ENCODE measurements at places on chromosomes 2 and 18.

DNA sequence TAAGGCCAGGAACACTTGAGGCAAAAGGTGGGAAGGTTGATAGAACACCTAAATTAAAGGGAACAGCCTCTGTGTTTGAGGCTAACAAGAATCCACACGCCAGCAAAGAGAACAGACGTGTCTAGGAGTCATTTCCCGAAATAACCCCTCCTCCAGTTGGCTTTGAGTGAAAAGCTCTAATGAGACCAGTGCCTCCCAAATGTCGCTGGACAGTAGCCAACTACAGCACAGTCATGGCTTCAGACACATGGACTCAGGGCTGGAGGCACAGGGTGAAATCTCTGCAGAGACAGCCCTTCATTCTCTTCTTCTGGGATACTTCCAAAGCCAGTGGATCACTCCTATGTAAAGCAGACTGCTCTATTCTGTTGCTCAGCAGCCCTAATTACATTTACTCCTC is 49.6 kb downstream of the SOWAHC start:
- DNase-seq: no peak

DNA sequence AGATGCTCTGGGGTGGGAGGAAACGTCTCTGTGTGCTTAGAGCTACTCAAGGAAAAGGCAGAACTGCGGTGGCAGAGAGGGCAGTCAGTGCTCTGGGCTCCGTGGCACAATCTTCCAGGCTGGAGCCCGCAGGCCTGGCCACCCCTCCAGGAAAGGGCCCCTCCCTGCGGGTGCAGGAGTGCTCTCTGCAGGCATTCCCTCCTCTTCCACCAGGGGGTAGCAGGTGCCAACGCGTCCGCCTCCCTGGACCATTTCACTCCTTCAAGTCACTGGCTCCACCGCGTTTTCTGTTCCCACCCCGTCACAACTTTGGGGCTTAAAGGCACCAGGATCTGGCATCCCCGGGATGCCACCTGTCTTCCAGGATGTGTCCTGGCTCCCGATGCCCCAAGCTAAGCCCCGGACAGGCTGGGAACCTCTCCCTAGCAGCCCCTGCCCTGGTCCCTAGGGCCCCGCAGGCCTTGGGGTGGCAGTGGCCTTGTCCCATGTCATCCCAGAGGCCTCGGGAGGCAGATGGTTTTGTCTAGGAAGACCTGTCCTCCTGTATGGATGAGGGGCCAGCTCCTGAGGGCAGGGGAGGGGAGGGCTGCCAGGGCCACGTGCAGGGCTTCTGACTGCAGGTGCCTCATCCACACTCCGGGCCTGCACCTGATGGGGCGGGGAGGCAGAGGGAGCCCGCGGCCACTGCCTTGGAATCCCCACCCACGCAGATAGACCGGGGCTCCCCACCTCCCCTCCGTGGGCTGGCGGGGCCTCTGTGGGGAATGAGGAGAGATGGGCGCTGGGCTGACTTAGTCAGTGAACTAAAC is 26.4 kb downstream of the KCNIP3 start:
- no peak for DNase-seq

DNA sequence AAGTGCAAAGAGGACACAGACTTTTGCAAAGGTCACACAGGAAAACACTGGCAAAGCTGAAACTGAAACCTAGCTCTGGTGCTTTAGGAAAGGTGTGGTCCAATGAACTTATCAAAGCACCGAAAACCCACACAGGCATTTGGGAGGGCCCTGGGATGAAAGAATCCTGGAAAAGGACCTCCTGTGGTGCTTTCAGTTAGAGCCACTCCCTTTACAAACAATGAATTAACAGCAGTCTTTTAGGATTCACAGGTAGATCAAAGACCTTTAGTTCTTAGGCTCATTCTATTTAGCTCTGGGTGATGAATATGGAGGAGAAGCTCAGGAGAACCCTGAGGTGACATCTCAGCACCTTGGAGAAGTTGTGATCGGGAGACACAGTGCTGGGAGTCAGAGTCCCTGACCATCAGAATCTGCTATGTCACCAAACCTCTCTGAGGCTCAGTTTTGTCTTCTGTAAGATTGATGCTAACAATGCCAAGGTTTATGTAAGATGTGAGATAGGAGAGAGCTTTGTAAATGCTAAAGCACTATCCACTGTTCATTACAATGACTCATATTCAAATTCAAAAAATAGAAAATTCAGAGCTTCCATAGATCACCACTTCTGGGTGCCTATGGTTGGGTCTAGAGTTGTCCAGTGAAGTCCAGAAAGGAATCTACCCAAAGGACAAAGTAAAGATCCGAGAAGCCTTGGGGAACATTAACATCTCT is 39.3 kb downstream of the VSNL1 start:
- DNase-seq: no peak

DNA sequence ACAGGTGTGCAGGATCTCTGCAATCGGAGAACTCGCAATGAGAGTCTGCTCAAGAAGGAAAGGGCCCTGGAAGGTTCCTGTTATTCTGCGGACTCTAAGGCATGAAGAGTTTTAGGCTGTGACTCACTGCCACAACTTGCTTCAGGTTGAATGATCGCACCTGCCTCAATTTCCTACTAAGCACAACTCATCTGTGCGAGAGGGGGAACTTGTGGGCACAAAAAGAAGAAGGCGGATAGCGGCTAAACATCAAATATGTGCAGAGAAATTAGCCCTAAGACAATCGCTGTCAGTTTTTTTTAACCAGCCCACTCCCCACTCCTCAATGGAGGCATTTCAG is 14.0 kb upstream of the CREG2 start:
- DNase-seq: no peak

DNA sequence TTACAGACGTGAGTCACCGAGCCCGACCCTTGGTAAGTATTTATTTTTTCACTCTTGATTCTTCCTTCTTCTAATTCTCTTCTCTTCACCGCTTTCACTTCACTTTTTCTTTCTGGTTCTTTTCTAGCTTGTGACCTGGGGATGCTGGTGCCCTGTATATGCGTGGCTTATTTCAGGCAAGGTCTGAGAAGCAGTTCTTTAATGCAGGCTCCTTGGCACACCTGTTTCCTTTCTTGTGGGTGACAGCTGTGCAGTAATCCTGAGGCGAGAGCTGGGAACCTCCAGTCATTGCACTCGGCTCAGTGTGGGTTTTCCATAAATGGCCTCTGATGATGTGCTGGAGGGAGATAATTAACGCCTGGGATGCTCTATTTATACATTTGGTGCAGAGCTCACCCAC is 193.8 kb downstream of the TSN start:
- DNase-seq: no peak

DNA sequence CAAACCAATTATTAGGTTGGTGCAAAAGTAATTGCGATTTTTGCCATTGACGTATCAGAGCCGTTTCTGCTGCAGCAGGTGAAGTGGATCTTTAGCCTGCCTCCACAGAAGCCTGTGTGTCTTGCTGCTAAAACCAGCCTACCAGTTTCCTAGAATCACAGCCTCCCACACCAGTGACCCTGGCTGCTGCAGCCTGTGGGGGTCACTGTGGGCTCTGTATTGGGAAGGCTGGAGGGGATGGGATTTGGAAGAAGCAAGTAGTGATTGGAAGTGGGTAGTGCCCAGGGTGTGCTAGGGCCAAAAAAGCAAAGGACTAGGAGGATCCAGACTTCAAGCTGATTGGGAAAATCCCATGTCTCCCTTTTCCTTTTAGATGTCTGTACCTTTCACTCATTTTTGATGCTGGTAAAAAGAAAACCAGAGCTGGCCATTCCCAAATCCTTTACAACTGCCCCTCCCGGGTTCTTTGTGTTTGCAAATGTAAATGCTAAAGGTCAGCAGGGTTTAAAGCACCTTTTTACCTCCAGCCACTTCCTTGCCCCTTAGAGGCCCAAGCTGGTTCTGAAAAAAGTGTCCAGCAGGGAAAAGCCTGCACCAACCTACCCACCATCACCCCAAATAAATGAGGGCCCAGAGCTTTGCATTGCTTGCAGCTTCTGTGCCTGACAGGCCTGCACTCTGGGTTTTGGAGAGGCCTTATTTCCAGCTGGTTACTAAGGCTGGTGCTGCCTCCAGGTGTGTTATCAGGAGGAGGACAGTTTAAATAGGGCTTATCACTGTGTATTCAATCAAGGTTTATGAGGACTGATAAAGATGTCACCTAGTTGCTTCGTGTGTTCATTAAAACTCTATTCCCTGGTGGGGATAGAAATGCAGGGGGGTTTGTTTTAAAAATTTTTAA is 172.0 kb downstream of the MIB1 start:
- no peak for DNase-seq

DNA sequence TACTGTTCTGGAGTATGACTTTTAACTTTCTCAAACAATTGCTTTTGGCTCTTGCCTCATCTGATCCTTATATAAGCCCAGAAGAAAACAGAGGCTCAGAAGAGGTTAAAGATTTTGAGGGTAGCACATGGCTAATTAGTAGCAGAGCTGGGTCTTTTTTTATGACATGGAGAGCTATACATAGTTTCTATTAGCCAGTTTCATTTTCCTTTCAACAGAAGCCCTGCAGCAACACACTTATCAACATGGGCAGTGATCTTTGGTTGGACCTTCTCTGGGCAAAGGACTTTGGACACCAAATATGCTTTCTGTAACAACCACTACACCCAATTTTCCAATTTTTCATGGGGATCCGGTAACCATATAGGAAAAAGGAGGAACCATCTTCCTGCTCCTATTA is 64.9 kb downstream of the NCKAP5 start:
- no peak for DNase-seq

DNA sequence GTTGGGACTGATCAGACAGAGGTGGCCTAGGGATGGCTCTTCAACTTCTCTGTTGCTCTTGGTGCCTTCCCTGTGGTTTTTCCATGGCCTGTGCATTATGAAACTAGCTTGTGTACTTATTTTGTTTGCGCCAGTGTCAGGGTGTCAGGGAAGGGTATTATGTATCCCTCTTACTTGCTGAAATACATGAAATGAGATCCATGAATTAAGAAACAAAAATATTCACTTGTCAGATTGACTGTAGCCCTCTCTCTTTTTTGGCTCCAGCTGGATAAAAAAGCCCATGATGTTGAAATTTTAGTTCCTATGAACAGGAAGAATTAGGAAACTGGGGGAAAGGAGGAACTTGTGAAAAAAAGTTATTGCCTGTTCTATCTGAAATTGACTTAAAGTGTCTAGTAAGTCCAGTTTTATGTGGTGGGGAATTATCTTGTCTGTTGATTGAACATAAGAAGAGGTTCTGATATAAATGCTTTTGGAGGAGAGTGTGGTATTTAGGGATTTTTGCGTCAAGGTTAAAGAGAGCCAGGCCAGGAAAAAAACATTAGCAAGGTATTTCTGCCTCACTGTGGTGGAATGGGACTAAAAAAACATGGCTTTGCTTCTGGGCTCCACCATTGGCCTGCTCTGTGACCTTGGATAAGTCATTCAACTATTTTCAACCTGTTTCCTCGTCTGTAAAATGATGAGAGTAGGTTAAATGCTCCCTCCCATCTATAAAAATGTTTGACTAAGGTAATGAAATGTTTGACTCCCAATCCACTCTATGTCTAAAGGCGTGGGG is 12.0 kb downstream of the UGP2 start:
- DNase-seq: no peak

DNA sequence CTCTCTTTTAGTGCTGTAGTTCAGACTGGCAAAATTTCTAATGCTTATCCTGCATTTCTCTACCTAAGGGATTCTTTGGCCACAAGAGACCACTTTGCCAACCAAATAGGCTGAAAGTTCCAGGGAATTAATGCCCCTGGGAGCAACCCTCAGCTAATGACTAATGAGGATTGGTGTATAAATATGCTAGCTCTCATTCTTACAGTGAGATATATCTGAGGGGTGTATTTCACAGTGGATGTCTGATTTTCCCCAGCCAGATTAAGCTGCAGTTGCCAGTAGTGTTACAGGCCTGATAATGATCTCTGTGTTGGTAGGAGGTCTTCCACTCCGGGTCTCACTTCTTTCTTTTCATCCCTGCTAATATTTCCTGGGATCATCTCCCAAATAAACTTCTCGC is 90.4 kb downstream of the GULP1 start:
- DNase-seq: no peak

GRCh38 chr2:23538566-23538965 is 153.6 kb downstream of the KLHL29 start:
- no peak for DNase-seq

DNA sequence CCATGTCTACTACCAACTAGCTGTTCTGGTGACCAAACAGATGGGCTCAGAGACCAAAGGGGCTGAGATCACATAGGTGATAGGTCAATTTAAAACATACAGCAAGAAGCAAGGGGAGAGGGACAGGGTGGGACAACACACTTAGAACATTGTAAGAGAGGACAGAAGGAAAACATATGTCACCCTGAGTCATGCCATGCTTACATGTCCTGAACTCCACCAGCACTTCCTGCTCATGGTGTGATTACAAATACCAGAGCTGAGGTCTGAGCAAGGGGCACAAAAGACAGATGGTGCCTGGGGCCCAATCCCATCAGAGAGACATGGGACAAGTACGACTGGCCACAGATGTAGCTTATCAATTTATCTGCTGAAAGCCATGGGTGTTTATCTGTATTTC is 28.7 kb upstream of the GALNT14 start:
- DNase-seq: no peak

DNA sequence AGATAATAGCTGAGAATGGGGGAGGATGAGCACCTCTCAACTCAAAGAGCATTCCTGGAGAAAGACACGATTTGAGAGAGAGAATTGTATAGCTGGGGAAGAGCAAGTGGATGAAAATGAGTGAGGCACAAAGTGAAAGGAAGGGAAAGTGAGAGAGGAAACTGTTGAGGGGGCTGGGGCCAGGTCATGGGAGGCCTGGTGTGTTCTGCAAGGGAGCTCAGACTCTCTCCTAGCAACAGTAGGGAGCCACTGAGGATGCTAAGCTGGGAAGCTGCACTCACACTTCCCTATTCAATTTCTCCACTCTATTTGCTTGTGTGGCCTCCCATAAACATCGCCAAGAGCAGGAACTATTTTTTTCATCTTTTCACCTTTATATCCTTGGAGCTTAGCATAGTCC is 14.8 kb downstream of the EVA1A start:
- no peak for DNase-seq

- DNase-seq: no peak
These were observed 77.8 kb downstream of the CTIF start for GRCh38 chr18:48616484-48617255.

DNA sequence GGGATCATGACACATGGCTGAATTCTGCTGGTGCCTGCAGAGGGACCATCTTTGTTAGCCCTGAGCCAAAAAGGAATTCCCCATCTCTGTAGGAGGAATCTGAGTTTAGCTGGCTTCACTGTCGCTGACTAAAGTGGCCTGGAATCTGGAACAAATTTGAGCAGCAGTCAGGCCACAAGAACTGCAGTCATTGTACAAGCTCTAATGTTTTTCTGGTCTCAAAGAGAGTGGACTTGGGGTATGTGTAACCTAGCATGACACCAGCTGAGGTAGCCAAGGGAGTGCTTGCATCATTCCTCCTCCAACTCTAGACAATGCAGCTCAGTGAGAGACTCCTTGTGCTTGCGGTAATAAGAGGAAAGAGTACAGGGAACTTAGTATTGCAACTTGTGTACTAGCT is 539.1 kb upstream of the LRRTM4 start:
- DNase-seq: no peak
